ENCODE measurements at places on chromosomes 1 and 21.

GRCh38 chr1:106926803-106927582 is 129.5 kb upstream of the PRMT6 start:
- DNase-seq, result no peak

DNA sequence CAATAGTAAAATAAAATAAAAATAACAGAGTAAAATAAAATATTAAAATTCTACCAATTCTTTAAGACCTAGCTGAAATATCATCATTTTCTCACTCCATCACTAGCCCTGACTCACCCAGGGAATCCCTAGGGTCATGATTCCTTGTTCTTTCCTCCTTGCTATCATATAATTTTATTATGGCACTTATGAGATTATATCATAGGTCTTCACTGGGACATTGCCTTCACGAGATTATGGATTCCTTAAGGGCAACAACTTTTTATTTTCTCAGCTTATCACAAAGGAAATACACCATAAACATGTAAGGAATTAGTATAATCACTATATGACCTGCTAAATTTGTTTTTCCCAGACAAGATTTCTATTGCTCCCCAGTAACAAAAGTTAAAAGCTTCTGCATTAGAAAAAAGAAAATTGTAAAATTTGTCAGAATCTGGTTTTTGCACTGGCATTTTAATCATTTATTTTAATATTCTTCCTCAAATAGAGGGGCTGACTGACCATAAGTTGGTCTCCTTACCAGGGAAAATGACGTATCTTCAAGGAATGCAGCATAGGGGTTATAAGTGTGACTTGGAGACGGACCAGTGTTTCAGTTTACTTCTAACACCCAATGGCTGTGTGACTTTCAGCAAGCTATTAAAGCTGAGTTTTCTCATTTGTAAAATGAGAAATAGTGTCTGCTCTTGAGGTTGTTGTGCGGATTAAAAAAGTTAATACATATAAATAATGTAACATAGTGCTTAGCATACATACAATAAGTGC is 8.8 kb upstream of the CLCA4 start:
- DNase-seq, result no peak

DNA sequence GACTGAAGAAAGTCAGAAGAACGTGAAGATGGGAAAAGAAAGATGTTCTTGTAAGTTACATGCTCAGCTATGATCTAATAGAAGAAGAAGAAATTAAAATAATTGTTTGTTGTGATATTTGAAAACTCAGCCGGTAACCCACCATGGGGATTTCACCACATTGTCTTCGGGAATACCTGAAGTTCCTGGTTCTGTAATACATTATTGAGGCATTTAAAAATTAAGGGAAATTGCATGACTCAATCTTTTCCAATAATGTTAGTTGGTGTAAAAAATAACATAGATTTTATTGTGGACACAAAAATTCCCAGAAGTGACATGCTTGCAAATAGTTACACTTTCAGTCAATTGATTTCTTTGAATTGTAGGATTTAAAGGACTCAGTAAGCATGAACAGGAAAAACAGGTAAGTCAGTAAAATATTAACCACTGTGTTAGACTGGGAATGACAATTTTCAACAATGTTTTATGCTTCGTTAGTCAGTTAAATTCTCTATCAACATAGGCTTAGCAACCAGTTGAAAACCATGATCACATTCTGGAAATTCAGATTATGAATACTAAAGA is 745.1 kb downstream of the LTN1 start:
- no peak for DNase-seq

- DNase-seq, result no peak
Measured at GRCh38 chr1:68083686-68084085, 33.3 kb upstream of the DIRAS3 start.

DNA sequence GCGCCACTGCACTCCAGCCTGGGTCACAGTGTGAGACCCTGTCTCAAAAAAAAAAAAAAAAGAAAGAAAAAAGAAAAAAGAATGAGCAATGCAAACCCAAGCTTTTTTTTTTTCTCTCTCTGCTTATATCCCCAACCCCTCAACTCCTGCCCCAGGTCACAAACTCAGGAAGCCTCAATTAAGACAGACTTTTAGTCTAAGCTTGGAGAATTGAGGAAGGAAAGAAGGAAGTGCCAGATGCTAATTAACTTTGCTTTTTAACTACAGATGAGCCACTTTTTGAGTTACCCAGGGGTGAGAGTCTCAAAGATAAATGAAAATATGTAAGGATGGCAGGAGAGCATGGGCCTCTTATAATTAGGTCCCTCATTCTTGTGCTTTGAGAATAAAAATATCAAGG is 33.3 kb downstream of the PIK3CD start:
- DNase-seq, result no peak

- DNase-seq, result no peak
Measured at GRCh38 chr1:50268049-50268448, 155.2 kb downstream of the DMRTA2 start.
